ENCODE measurements at places on chromosomes 12 and 14.

DNA sequence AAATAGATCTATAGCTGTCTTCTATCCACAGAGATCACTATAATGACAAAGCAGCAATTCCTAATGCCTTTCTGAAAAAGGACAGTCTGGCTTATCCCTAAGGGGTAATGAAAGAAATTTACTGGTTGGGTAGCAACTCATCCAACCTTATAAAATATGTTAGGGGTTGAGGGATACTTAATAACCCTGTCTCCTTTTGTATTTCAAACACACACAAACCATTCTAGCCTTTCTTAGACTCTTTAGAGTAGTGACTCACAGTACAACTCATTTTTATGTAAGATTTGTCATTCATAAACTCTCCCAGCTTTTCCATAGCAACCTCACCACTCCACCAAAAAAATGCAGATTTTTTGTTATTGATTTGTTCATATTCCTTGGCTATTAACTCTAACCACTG is 167.9 kb downstream of the FSCB start:
- no peak for DNase-seq
- H3K27ac ChIP-seq = no peak overlapping the region
- H3K36me3 ChIP-seq = no peaks in the 10 kb centered on the region

DNA sequence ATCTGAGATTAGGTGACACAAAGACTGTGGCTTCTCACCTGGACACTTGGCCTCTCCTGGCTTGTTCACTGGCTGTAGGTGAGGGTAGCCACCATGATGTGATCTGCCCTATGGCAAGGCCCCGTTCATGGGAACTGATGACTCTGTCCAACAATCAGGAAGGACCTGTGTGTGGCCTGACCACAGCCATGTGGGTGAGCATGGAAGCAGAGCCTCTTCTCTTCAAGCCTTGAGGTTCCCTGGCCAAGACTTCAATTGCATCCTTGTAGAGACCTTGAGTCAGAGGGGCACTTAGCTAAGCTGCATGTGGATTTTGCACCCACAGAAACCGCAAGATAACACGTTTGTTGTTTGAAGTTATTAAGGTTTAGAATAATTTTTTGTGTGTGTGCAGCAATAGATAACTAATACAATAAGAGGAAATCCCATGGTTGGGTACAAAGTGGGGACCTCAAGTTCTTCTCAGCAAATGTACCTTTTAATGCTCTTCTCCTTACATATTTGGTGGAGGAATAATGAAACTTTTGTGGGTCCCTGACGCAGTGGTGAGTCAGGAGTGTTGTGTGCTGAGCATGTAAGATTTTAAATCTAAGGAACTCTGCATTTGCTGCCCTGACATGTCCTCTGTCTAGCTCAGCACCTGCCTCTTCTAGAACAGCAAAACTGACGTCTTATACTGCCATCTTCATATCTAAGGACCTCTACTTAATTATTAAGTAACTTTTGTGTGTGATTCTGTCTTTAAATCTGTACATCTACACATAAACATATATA is 27.5 kb upstream of the PLEKHG7 start:
- no peaks in the 10 kb centered on the region for H3K36me3 ChIP-seq
- H3K4me1 ChIP-seq = no peaks in the 10 kb centered on the region
- no peak overlapping the region for H3K4me3 ChIP-seq
- H3K27ac ChIP-seq = no peak overlapping the region
- no peak for DNase-seq
- H3K27me3 ChIP-seq = peaks cover under 1% of the 10 kb centered on the region

GRCh38 chr12:62976110-62976662 is 41.2 kb upstream of the PPM1H start:
- no peaks in the 10 kb centered on the region for H3K27me3 ChIP-seq
- no peak overlapping the region for H3K27ac ChIP-seq

DNA sequence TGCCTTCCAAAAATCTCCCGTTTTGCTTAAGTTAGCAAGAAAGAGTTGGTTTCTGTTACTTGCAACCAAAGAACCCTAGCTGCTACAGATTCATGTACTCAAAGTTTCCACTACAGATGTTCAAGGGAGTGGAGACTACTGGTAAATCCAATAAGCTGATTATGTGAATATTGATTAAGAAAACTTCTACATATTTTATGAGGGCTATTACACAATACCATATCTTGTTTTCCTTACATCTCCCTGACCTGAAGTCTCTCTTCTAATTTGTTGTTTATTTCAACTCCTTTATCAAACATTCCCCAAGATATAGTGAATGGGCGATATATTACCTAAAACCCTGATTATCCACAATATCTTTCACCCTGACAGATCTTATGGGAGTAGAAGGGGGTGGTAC is 164.4 kb upstream of the PLXNC1 start:
- DNase-seq = no peak
- no peaks in the 10 kb centered on the region for H3K36me3 ChIP-seq
- H3K27me3 ChIP-seq = no peaks in the 10 kb centered on the region
- no peak overlapping the region for H3K4me3 ChIP-seq
- no peak overlapping the region for H3K27ac ChIP-seq

GRCh38 chr14:96233661-96234060 is 22.3 kb upstream of the BDKRB1 start:
- no peaks in the 10 kb centered on the region for H3K36me3 ChIP-seq
- no peak for DNase-seq
- peaks cover 3% of the 10 kb centered on the region for H3K27me3 ChIP-seq
- no peaks in the 10 kb centered on the region for H3K4me1 ChIP-seq
- H3K27ac ChIP-seq = no peak overlapping the region
- no peak overlapping the region for H3K4me3 ChIP-seq

Data from chondrocyte (in vitro differentiated cells).